ENCODE measurements at places on chromosomes 13 and 19. TPM values are rescaled to one million over a fixed set of nuclear protein-coding genes. Genes with fewer than 3 reads are reported as not detected.

DNA sequence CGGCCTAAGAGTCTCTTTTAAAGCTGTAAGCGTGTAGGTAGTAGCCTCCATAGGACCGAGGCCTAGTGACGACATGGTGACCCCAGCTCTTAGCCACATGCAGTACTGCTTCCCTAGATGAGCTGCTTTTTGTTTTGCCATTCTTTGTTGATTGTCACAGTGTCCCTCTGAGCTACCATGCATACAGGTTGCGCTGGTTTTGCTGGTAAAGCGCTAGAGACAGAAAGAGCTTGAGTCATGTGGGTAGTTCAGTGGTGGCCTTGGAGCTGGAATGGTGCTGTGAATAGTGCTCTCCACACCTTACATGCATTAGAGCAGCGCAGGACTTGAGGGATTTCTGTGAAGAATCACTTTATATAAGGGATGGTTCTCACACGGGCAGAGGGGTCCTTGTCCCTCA lies 5.1 kb downstream of the HNRNPM start:
- DNase-seq, result no peak

DNA sequence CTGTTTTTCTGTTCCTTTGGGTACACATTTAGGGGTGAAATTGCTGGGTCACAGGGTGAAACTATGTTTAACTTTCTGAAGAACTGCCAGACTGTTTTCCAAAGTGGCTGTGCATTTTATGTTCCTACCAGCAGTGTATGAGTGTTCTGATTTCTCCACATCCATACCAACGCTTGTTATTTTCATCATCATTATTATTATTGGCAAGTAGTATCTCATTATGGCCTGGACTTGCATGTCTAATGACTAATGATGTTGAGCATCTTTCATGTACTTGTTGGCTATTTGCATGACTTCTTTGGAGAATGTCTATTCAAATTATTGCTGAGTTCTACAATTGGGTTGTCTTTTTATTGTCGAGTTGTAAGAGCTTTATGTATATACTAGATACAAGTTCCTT lies 321.8 kb upstream of the HTR2A start:
- DNase-seq, result no peak

- peak; percentile 18 for DNase-seq
Measured at GRCh38 chr13:90415902-90416301, 931.6 kb upstream of the MIR17HG start.

LRRC25 gene
- total RNA-seq, result not detected

DNA sequence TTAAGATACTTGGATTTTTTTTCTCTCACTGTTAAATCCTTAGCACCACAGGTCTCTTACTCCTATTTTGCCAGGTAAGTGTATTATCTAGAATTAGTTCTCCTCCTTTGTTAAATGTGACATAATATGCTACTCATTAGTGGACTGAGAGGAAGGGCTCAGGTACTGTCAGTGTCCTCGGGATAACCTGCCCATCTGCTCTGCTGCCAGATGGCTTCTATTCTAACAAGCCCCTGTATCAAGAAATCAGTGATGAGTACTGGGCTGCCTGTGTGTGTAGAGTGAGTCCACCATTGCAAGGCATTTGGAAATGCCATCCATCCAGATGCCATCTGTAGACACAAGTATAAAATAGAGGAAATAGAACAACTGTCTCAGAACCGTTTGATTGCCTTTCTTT lies 209.6 kb downstream of the ATP8A2 start:
- DNase-seq, result no peak

DNA sequence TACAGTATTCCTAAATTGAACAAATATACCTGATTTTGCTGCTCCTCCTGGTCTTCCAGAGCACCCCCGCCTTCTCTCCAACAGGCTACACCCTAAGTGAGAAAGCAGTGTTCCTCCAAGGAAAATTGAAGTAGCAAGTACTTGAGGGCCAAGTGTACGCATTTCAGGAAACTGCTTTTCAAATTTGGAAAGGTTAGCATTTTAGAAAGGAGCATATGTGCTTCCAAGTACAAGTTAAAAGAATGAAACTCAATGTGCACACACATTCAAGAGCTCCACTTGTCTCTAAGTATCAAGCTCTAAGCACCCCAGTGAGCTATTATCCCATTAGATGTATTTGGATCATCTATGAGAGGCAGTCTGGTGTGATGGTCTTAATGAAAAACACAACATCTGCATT lies 25.8 kb downstream of the LHFPL6 start:
- no peak for DNase-seq

GRCh38 chr13:91247768-91248167 lies 99.7 kb upstream of the MIR17HG start:
- DNase-seq, result peak; percentile 3

DNA sequence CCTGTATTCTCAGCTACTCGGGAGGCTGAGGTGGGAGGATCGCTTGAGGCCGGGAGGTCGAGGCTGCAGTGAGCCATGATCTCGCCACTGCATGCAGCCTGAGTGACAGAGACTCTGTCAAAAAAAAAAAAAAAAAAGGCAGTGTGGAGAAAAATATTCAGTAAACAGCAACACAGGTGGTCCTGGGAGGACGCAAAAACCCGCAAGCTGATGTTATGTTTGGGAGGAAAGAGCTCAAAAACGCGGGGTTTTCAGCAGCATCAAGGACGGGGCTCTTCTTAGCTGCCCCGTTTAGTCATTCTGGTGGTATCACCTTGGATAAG lies 599 bp upstream of the ZNF784 start:
- no peak for DNase-seq

DNA sequence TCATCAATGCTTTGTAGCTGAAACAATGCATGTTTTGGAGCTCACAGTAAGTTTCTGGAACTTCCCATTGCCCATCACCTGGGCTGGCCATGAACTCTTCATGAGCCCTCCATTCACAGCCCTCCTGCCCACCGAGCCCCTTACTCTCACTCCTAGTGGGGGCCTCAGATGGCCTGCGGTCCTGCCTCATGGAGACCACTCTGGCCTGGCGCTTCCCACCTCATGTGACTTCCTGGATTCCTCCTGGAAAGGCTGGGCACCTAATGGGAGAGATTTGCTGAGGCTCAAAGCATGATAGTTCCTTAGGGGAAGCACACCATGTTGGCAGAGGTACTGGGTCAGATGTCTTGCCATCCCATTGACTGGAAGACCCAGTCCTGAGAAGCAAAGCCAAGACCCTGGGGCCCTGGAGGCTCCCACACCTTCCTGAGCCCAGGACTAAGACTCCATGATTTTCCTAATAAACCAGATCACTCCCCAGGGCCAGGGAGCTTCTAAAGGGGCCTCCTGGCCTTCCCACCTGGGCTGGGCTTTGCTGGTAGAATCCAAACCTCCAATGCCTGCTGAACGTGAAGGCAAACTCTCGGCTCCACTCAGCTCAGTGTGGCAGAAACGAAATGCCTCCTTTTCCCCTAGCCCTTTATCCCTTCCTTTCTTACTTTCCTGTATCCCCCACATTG lies 49.4 kb upstream of the ZNF536 start:
- no peak for DNase-seq

ZNF534 gene
- total RNA-seq, result not detected

DNA sequence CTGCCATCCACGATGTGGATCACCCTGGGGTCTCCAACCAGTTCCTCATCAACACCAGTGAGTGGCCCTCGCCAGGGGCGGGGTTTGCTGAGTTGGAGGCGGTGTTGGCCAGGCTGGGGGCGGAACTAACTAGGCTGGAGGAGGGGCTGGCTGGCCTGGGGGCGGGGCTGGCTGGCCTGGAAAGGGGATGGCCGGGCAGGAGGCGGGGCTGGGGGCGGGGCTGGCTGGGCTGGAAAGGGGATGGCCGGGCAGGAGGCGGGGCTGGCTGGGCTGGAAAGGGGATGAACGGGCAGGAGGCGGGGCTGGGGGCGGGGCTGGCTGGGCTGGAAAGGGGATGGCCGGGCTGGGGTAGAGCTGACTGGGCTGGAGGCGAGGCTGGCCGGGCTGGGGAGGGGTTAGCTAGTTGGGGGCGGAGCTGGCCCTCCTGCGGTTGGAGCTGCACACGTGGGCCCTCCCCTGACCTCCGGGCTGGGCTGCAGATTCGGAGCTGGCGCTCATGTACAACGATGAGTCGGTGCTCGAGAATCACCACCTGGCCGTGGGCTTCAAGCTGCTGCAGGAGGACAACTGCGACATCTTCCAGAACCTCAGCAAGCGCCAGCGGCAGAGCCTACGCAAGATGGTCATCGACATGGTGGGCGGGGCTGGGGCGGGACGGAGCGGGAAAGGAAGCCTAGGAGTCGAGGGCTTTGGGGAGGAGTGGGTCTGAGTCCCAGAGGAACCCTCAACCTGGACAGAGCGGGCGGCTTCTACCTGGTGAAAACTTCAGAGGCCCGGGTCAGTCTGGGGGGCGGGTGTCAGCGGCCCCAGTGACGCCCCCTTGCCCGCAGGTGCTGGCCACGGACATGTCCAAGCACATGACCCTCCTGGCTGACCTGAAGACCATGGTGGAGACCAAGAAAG lies 41.0 kb downstream of the PDE4A start:
- DNase-seq, result peak; percentile 89

GIPC3 gene
- total RNA-seq, result 0.06 TPM

DNA sequence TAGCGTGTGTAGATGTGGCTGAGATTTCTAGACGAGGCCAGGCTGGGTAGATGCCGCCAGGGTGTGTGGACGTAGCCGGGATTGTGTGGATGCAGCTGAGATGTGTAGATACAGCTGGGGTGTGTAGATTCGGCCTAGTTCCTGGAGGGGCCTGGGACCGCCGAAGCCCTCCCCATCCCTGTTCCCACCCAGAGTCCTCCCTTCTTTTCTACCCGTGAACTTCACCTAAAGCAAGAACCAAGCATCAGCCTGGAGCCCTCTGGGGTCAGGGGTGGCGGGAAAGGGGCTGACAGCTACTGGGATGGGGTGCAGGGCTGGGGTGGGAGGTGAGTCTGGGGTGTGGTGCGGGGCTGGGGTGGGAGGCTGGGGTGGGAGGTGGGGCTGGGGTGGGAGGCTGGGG lies 768 bp downstream of the TMPRSS9 start:
- no peak for DNase-seq

GRCh38 chr13:31224963-31225559 lies 25.3 kb downstream of the B3GLCT start:
- no peak for DNase-seq

DHDH gene
- not detected for total RNA-seq

GRCh38 chr13:109787135-109787954 lies 962 bp upstream of the IRS2 start:
- DNase-seq, result peak; percentile 60

DNA sequence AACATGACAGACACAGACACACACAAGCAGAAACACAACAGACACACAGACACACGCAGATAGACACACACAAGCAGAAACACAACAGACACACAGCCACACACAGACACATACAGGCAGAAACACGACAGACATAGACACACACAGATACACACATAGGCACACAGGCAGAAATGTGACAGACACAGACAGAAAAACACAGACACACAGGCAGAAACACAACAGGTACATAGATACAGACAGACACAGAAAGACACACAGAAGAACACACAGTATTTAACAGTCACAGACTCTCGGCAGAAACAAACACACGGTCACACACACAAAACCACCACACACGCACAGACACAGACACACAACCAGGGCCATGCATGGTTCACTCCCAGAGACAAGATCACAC lies 905 bp downstream of the TBXA2R start:
- DNase-seq, result no peak

GRCh38 chr13:65914716-65915115 lies 1315.4 kb downstream of the PCDH9 start:
- DNase-seq, result peak; percentile 84

Data from LHCN-M2 (cell line).